ENCODE measurements at places on chromosomes 5 and 9.
A peak's percentile ranks its signal among the peaks of the same experiment; 100 is the strongest.

DNA sequence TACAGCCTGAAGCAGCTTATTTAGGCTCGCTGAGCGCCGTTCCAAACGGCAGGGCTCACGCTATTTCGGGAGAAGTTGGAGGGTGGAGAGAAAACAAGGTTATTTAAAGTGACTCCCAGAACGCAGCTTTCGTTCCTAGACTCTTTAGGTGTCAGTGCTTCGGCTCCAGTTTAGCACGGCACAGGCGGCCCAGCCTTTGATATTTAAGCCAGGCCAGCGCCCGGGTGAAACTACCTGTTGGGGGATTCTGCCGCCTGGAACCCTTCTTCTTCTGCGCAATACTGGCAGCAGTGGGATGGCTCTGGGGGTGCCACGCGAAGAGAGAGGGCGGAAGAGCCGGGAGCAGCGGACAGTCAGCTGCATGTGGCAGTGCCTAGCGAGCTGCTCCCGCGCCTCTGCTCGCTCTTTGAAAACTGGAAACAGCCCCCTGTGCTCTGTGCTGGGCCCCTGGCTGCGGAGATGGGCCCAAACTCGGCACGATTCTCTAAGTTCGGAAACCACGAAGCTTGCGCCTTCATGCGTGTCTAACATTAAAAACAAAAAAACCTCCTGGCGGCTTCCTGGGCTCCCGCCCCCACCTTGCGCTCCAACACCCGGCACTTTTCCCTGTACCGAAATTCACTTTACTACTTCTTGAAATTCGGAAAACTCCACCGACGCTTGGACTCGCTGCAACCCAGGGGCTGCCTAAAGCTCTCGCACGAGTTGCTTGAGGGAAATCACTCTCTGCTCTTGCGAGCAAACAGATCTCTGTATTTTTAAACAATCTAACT is 34.6 kb upstream of the NFIB start:
- no peak for DNase-seq

- no peak for DNase-seq
Measured at GRCh38 chr5:4405614-4406219, 734.4 kb upstream of the ADAMTS16 start.

GRCh38 chr9:20624201-20625002 is 2.1 kb upstream of the MLLT3 start:
- DNase-seq: no peak

DNA sequence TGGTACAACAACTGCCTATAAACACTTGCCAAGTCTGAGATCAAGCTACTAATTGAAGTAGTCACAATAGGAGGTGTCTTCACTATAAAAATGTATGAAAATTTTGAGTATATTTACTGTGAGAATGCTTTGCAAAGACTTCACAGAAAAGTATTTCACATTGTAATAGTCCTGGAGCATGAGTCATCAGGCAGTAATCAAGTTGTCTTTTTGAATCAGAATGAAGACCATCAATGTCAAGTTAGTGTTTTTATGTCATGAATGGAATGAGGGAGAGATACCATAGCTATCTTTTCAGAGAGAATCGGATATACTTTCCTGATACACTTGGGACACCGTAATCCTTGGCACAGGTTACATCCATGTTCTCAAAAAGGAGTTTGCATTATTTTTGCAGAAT is 466.9 kb upstream of the ARRDC3 start:
- no peak for DNase-seq

DNA sequence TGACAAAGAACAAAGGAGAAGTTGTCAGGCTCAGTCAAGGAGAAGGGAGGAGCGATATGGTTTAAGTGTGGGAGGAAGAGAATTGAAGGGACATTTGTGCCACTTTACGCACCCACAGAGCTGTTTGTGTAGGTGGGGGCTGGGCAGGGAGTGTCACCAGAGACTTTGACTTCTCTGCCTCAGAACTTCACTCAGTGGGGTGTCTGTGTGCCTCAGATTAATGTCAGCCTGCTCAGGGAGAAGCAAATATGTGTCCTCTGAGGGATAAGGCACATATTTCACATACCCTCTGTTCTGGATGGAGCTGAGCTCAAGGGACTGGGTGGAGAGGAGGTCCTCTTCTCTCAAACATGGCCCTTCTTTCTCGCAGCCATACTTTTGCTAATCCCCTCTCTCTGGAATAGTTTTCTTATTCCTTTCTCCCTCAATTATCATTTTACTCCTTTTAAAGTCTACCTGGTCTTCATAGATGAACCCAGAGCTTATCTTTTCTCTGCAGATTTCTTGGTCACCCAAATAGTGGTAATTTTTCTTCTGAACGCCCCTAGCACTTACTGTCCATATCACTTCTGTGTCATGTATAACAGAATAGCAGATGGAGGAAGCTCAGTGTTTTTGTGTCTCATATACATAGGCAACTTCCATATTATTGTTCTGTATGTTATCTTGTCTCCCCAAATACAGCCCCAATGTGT is 77.0 kb downstream of the IQGAP2 start:
- no peak for DNase-seq

DNA sequence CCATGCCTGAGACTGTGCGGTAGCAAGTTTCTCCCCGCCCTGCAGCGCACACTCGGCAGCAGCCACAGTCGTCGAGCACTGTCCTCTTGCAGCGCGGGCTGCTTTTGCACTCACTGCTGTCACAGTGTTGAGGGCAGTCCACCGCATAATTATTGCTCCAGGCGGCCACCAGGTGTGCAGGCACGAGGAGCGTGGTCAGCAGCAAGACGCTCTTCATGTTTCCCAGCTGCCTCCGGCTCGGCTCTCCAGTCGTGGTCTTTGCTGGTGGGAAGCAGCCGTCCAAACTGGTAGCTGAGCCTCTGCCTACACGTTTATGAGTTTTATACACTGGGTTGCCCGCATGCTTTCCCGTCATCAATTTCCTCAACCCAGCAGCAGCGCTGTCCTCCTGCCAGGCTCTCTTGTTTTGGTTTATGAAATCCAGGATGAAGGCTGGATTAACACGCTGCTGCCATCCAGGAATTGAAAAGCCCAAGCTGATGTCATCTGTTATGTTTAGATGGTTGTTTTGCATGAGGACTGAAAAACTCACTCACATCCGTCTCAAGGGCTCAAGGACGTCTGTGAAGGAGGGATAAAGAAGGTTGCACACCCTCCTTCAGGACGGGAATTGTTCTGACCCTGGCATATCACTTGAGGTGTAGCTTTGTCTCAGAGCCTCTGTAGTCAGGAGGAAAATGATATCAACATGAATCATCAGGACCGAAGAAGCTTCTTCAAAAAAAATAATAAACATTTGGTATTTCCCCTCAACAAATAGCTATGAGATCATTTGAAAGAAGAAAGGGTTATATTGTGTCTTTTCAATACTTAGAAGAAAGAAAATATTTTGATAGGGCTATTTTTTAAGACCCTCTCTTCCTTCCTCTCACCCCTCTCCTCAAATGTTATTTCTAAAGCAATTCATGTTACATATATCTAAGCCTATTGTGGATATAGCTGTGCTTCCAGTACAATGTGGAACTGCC is at the start of gene ESM1:
TSS of gene ESM1 (minus strand) at position 293 of the 968 bp plus-strand sequence. CDS start at position 217, 76 bp downstream.
- no peak for DNase-seq

DNA sequence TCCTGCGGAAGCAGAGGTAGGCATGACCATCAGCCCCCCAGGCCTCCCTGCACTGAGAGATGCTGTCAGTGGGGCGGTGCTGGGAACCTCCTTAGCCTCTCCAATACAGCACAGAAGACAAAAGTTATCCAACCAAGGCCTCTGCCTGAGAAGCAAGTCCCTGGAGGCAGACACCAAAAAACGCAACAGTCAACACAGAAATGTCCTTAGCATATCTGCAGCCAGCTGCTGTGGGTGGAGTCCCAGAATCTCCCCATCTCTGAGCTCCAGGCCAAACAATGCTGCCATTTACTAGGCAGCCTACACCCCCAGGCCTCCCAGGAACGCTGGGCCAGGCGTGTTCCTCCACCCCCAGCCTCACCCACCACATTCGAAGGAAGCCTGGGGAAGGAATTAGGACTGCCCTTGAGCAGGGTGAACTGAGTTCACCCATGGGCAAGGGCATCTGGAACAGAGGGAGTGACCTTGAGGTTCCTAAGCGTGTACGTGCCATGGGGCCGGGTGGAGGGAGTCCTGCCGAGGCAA is 43.7 kb downstream of the STK10 start:
- no peak for DNase-seq

GRCh38 chr5:118692811-118693342 is 295.5 kb downstream of the DTWD2 start:
- DNase-seq: no peak

GRCh38 chr9:28960602-28961001 is 1387.3 kb upstream of the C9orf72 start:
- DNase-seq: no peak

DNA sequence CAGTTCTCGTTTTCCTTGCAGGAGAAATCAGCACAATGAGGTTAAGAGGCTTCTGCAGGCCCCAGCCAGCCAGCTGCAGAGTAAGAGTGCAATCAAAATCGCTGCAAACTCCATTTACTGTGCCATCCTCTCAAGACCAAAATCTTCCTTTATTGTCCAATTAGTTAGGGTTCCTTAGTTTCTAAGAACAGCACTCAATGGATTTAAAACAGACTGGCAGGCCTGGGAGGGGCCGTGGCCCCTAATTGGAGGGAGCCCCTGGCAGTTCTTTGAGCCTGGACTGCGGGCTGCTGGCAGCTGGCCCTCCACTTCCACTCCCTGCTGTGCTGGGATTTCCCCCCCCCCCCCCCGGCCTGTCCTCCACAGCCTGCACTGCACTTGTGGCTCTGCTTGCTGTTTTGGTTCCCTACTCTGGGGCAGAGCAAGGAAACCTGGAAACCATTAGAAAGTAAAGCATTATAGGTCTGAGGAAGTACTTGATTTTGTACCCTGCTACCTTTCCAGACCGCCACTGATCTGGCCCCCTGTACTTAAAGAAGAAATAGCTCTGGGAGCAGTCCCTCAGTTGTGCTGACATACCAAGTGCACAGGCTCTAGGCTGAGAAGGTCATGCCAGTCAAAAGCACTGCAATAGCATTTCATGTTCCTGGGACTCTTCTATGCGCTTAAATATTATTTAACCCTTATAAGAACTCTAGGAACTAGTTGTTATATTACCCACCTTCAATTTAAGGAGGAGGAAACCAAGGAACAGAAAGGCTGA is 129.0 kb downstream of the APBA1 start:
- DNase-seq: no peak

GRCh38 chr9:123929870-123930831 is at the start of gene DENND1A:
DENND1A (minus strand) TSS chr9:123930126; CDS start chr9:123929905, 221 bp downstream.
- peak; percentile 97 for DNase-seq

GRCh38 chr5:123438902-123439301 is 15.7 kb upstream of the CEP120 start:
- no peak for DNase-seq

DNA sequence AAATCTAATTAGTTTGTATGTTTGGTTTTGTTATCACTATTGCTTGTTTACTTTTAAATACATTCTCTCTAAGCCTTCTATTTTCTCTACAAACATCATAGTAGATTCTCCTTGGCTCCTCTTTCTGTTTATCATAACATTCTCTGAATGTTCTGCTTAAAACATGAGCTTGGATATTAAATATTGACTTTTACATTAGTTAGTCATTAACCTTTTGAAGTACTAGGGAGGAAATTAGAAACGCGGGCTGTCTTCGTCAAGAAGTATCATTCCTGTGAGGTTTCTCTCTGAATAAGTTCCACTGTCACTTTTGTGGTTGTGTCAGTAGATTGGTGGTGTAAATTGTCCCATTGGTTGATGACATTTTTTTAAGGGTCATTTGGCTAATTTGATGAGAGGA is 821.5 kb downstream of the EFNA5 start:
- DNase-seq: no peak

DNA sequence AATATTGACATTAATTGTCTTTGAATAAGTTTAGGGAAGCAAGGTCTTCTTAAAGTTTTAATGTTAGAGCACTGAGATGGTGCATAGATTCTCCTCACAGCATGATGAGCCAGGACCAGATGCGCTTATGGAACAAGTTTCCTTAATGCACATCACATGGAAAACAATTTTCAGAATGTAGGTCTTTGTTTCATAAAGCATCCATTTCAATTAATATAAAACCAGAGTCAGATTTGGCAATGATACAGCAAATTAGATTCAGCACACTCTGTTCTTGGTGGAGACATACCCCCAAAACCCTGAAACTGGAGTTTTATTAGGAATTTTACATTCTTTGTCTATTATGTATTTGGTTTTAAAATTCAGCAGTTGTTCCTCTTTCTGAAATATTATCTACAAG is 402.1 kb upstream of the SEMA6A start:
- no peak for DNase-seq
